ENCODE measurements at places on chromosomes 1 and 21.

GRCh38 chr1:23394684-23395083 is 25.0 kb upstream of the ZNF436 start:
- DNase-seq: peak; percentile 82

DNA sequence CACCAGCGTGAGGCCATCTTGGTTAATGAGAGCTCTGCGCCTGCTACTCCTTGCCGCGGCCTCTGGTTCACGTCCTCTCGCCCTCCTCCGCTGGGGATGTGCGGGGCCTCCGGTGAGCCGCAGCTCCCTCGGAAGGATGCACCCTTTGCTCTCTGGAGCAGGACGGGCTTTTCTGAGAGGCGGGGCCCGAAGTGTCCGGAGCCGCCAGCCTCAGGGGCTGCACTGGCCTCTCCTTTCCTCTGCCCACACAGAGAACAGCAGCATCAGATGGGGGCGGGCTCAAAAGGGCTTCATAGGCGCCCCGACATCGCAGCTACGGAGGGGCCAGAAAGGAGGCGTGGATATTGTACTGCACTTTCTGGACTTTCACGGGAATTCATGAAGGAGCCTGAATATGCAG is 284.7 kb downstream of the CAMTA1 start:
- no peak for DNase-seq

GRCh38 chr1:173473599-173474011 is 3.5 kb upstream of the PRDX6 start:
- DNase-seq: no peak

GRCh38 chr1:88175631-88176226 is 508.3 kb upstream of the PKN2 start:
- DNase-seq: no peak

- DNase-seq: no peak
Measured at GRCh38 chr1:244272471-244273261, 179.0 kb downstream of the ADSS2 start.
